ENCODE measurements at places on chromosomes 7 and 10.

GRCh38 chr10:52703898-52704297 is 68.7 kb downstream of the MBL2 start:
- DNase-seq: no peak

DNA sequence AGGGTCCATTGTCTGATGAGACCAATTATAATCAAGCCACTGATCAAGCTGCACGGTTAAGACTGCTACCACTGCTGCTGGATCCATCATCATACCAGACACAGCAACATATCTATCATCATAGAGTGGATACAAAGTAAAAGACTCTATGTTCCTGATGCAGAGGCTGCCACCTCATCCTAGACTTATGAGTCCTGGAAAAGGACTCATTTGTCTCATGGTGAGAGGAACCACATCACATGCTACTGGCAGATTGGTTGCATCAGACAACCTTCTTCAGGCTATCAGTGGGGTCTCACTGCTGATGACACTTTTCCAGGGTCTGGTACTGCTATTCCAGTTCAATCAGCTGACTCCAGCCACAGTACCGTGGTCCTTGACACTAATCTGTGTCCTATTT is 79.0 kb downstream of the ABI1 start:
- no peak for DNase-seq

DNA sequence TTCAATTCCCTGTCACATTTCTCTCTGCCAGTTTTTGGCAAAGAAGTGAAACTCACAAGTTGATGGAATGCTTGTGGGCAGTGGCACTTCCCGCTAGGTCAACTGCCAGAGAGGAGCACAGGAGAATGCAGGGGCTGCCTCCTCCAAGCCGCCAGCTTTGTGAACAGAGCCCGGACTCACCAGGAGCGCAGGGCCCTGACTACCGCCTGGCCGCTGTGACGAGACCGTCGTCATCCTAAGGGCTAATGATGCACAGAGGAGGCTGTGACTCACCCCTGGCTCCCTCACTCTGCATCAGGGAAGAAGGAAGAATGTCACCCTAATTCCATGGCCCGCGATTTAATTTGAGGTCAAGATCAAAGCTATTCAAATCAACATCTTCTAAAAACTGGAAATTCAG is 123.9 kb downstream of the TAX1BP1 start:
- DNase-seq: no peak

- DNase-seq: no peak
These were observed 715.9 kb upstream of the LRRN3 start for GRCh38 chr7:110375068-110375467.

- no peak for DNase-seq
These were observed 897.8 kb downstream of the CNTNAP2 start for GRCh38 chr7:147014286-147014955.

DNA sequence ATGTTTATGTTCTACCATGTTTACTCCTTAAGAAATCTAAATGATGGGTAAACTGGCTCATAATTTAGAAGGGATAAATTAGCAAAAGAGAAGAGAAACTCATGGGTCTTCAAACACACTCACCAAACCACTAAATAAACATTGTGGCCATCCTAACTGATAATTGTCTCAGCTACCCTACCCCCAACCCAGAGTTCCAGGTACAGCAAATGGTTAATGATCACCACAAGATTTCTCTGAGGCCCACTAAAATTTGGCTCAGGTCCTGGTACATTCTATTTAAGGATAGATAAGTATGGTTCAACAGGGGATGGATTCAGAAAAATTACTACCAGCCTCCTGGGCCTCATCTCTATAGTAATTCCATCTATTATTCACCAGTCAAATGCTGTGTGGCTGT is 21.4 kb downstream of the SLC25A13 start:
- no peak for DNase-seq

- DNase-seq: no peak
These were observed 673.9 kb upstream of the GALNT17 start for GRCh38 chr7:70457883-70458680.

DNA sequence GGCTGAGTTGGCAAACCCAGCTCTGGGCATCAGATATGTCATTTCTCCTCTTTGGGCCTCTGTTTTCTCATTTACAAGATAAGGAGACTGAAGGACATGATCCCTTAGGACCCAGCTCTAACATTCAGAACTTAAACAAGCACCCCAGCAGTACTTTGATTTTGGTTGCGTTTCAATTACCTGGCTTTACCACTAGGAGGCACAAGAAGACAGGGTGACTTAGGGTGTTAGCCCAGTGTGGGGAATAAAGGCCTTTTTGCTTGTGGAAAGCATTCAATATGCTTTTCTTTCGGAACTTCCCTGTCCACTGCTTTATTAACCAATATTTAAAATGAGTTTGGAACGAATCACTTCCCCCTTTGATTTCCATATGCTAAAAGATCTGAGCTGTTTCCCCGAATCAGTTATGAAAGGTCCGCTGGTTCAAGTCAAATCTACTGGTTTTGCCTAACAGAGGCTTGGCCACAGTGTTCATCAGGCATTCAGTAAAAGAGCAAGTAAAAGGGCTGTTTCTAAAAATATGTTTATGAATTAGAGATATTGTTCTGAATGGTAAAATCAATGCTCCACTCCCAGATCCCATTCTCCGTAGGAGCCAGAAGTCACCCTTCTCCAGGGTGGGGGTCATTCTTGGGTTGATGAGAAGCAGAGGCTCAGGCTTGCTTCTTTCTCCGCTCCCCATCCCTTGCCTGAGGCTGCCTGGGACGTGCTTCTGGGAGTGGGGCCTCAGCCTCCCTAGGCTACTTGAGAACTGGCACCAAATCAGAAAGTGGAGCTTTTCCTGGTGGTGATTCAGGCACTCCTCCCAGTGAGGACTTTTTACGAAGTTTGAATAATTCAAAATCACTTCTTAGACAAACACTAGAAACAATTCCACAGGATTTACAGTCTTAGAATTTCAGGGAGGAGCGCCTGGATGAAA is 105.5 kb downstream of the MYOF start:
- DNase-seq: no peak

GRCh38 chr7:27164367-27165088 is 809 bp downstream of the HOXA9 start:
- no peak for DNase-seq

DNA sequence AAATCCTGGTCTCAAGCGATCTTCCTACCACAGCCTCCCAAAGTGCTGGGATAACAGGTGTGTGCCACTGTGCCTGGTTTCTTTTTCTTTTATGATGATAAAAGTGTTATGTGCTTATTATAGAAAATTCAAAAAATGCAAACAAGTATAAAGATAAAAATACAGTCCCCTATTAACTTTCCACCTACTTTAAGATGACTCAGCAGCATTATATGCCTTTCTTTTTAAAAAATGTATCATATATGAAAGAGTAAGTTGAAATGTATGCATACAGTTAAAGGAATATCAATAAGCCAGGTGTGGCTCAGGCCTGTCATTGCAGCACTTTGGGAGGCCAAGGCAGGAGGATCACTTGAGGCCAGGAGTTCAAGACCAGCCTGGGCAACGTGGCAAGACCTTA is 216.9 kb upstream of the GALNT17 start:
- no peak for DNase-seq

DNA sequence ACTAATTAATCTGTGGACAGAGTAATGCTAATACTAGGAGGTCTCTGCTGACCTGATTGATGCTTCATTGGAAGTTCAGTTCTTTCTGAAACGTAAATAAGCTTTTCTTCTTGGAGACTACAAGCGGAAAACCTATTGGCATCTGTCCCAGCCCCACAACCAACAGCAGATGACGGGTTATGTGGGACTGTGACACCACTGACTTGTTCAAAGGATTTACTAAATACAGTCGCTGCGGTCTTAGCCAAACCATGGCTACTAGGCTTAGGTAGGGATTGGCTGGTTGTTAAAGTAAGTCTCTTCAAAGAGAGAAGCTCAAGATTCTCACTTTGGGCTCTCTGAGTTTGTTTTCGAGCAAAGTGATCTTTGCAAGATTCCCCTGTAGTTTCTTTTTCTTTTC is 68.3 kb downstream of the HYCC1 start:
- DNase-seq: no peak

GRCh38 chr7:45937301-45937700 is 16.2 kb upstream of the IGFBP3 start:
- no peak for DNase-seq

DNA sequence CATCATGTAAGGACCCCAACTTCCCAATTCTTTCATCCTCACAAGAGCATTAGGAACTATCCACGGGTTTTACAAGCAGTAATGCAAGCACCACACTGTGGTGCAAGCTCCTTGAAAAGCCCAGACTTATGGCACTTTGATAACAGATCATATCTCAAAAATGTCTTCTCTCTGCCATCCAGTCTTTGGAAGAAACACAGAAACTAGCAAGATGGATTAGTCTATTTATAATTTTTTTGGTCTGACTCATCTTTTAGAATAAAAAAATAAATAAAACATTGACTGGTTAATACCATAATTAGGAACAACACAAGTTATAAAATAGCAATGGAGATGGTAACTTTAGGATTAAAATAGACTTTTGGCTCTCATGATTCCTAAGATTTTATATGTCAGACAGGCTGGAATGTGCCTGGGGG is 49.0 kb upstream of the CALD1 start:
- no peak for DNase-seq

DNA sequence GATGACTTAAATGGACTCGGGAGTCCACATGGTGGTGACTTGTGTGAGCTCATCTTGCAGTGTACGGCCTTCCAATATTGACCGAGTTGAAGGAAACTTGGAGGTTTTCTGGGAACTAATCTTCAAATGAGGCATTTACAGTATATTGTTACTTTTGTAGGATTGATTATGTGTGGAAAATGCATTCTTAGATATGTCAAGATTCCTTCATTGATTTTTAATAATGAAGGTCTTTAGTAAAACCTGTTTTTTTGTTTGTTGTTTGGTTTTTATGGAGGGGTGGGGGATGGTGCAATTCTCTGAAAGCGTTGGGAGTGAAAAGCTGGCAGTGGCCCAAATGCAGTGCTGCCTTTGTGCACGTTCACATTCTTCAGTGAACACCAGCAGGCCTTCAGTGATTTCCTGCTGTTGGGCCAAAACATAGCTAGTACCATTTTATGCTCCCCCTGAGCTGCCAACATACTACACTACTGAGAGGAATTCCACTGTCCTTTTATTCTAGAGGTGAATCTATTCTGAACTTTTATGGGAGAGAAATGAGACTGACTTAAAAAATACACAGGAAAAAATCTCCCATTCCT is 50.4 kb downstream of the CCNY start:
- DNase-seq: no peak

DNA sequence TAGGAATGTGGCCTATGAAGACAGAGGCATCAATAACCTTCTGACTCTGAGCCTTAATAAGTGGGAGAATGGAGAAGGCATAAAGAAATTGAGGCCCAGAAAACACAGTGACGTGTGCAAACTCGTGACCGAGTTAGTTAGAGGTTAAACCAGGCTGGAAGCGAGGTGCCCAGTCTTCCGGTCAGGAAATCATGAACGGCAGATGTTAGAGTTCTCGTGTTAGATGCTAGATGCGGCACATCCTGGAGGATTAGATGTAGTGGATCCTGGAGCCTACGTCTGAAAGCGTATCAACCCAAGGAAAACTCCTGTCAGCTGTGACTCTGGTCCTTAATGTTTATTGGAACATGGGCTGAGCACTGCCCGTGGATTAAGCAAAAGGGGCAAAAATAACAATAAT is 275.9 kb downstream of the TCF7L2 start:
- DNase-seq: no peak

- DNase-seq: no peak
These were observed 84.1 kb upstream of the LRRC18 start for GRCh38 chr10:49023752-49024151.

DNA sequence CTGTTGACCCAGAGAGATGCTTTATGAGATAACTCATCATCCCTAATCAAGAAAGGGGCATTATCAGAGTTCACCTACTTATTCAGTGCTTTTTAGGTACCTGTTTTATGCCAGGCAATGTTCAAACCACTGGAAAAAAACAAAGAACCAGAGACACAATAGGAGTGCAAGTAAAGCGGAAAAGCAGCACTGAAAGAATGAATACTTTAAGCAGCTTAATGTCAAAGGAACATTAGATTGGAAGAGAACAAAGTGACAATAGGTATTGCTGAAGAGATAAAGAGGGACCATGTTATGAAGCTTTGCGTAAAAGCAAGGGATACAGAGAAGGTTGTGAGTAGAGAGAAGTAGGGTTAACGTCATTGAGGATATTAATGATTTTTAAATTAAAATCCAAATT is 11.3 kb downstream of the DGKB start:
- DNase-seq: no peak

DNA sequence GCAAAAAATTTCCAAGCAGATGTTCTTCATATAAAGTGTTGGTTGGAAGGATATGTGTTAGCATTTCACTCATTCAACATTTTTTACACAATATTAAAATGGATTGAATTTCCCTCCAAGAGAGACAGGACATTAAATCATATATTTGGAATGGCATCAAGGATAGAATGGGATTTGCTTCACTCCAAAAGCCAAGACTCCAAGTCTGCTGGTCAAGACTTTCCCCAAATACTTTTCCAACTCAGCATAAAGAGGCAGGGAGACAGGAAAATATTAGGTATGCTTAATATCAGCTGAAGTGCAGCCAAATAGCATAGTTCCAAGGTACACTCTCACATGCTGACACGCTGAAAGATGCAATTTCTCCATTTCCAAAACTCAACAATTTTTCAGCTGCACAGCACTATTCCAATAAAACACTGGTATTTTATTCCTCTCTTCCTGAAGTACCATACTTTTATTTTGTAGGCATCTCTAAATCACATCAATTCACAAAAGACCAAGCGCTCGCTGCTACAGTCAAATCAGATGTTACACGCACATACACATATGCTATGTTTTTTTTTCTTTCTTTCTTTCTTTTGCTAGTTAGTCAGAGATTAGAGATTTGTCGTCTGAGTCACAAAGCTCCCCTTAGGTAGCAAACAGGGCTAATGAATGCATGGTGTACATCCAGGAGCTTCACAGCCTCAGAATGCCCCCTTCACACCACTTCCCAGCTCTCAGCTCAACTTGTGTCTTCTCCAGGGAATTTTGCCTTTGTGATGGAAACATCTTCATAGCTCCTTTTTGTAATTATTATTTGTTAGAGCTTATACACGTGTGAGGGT is 1033.8 kb upstream of the AUTS2 start:
- no peak for DNase-seq

- no peak for DNase-seq
These were observed 5.0 kb upstream of the LGI1 start for GRCh38 chr10:93752761-93753160.

- DNase-seq: no peak
These were observed 112.1 kb downstream of the SGMS1 start for GRCh38 chr10:50511492-50512213.

DNA sequence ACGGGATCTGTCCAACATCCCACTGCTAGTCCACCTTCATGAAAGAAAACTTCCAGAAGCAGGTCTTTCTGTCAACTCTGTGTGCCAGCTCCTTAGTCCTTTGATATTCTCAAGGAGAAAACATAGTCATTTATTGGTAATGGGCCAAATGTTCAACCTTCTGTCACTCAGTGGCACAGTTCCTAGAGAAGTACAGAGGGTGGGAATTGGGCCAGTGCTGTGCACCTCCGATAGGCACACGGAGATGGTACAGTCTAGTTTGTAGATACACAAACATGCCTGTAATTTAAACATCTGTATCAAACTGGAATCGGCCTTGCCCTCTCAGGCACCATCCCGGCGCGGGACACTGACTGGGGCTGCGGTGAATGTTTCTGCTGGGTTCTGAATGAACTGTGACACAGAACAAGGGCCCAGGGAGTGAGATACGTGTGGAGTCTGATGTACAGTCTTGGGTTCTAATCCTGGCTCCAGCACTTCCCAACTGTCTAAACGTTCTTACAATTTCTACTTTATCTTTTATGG is 213.9 kb upstream of the SHH start:
- no peak for DNase-seq

- DNase-seq: no peak
These were observed 8.8 kb upstream of the ZC3HAV1 start for GRCh38 chr7:139118234-139118804.

GRCh38 chr10:109744020-109744419 is 179.3 kb downstream of the XPNPEP1 start:
- DNase-seq: no peak
